ENCODE measurements at places on chromosomes 5 and 9. TPM values are rescaled to one million over a fixed set of nuclear protein-coding genes. Genes with fewer than 3 reads are reported as not detected.

The SPATA31D4 gene
- not detected for total RNA-seq

The CDKN2A gene
- total RNA-seq = 40.8 TPM

The ZBTB34 gene
- total RNA-seq = 4.4 TPM

The KLF9 gene
- 16.1 TPM for total RNA-seq

The TEX48 gene
- total RNA-seq = not detected

The DOCK8 gene
- total RNA-seq = 3.0 TPM

The FOXD4 gene
- total RNA-seq = not detected

The PCDHGA7 gene
- 0.80 TPM for total RNA-seq

The LMX1B gene
- total RNA-seq = not detected

The ANKRD31 gene
- not detected for total RNA-seq

The UGT3A1 gene
- not detected for total RNA-seq

The NTRK2 gene
- not detected for total RNA-seq

The PCDHGB3 gene
- total RNA-seq = 0.67 TPM

The BAAT gene
- not detected for total RNA-seq

The GDF9 gene
- not detected for total RNA-seq

The CENPP gene
- total RNA-seq = 8.7 TPM

The PAPPA gene
- total RNA-seq = 0.25 TPM

The DOCK2 gene
- total RNA-seq = 1.1 TPM

The EPB41L4B gene
- total RNA-seq = 0.39 TPM

The TGFBR1 gene
- 8.9 TPM for total RNA-seq

The PCDHGA10 gene
- 2.6 TPM for total RNA-seq
